ENCODE measurements at places on chromosomes 2 and 18. TPM values are rescaled to one million over a fixed set of nuclear protein-coding genes. Genes with fewer than 3 reads are reported as not detected.

Gene LYG2
- not detected for total RNA-seq

Gene UPP2
- not detected for total RNA-seq

Gene SKA1
- 9.4 TPM for total RNA-seq

Gene PLB1
- total RNA-seq: 0.26 TPM

Gene NEB
- 1.2 TPM for total RNA-seq

Gene RTP5
- total RNA-seq: not detected

Gene ZNF397
- 4.9 TPM for total RNA-seq

Gene TMEFF2
- not detected for total RNA-seq

Gene ICOS
- not detected for total RNA-seq

Gene HTRA2
- total RNA-seq: 49.2 TPM

Gene GREB1L
- not detected for total RNA-seq

Gene PLEKHH2
- 3.8 TPM for total RNA-seq

Gene MAPK4
- not detected for total RNA-seq

Gene HOXD9
- not detected for total RNA-seq

Gene ALPI
- not detected for total RNA-seq

Gene HOXD1
- not detected for total RNA-seq

Gene STK39
- 37.8 TPM for total RNA-seq

Gene TDRD15
- not detected for total RNA-seq

Gene DNER
- not detected for total RNA-seq

Gene TLX2
- not detected for total RNA-seq

Gene CCDC68
- 1.1 TPM for total RNA-seq
